ENCODE measurements at places on chromosomes 11 and 22. TPM values are rescaled to one million over a fixed set of nuclear protein-coding genes. Genes with fewer than 3 reads are reported as not detected.

Gene MRGPRF
- 13.0 TPM for total RNA-seq

GRCh38 chr11:126163074-126163700 lies 48.3 kb downstream of the RPUSD4 start:
- DNase-seq, result peak; percentile 83

Gene TM7SF2
- total RNA-seq, result 31.4 TPM

GRCh38 chr11:32290783-32291182 lies 144.6 kb downstream of the WT1 start:
- DNase-seq, result peak; percentile 57

- peak; percentile 81 for DNase-seq
Measured at GRCh38 chr11:105046898-105047579, 1.9 kb upstream of the CARD16 start.

Gene APOBEC3G
- total RNA-seq, result 4.4 TPM

DNA sequence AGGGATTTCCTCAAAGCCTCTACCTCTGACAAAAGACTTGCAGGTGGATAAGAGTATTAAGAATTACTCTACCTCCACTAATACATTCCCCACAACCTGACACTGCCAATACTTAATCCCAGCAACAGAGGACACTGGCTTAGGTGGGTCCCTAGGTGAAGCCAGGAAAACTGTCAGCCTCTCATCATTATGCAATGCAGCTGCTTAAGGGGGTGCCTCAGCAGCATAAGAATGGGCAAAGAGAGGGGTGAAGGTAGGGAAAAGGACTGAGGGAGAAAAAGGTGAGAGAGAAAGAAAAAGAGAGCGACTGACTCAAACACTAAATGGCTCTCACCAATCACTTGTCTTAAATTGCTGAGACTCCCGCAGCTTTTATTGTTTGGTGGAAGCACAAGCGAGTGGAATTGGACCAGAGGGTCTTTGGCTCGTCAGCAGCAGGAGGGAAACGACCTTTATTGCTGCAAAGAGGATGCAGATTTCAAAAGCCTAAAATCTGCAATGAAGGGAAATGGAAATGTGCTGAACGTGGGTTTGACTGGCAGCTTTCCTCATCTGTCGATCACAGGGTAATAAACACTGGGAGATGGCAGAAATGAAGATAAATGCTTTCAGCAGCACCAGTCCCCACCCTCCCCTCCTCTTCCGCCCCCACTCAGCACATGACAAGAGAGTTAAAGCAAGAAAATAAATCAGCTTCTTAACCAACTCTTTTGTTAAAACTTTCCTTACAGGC lies 64.9 kb upstream of the CHRM4 start:
- DNase-seq, result no peak

DNA sequence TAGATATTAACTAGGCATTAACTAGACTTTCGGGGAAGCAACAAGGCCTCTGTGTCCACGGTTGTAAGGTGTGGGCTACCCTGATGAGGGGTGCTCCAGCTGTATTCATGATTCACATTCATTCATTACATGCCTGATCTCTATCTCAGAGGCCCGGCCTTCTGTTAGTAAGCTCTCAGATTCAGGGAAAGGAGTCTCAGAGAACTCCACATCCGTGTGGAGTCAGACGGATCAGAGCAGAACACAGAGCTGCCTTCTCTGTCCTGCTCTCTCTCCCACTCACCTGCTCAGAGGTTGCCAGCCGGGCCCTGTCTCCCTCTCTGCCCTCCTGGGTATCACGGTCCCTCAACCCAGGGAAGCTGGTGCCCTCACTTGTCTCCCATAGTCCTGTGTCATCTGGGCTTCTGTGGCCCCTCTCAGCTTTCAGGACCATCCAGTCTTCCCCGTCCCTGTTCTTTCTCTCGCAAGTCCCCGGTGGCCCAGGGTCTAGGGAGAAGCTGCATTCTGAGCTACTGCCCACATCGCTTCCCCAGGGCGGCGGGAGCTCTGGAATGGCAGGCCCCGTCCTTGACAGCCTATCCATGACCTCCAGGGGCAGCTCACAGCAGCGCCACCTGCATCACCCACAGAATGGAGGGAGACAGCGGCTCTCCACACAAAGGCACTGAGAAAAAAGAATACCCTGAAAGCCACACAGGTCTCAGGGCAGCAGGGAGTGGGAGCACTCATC lies 4.3 kb downstream of the TP53AIP1 start:
- no peak for DNase-seq

Gene CNGA4
- 0.49 TPM for total RNA-seq

Gene TEX54
- total RNA-seq, result not detected

GRCh38 chr11:70082829-70083228 lies 4.7 kb downstream of the ANO1 start:
- DNase-seq, result no peak

DNA sequence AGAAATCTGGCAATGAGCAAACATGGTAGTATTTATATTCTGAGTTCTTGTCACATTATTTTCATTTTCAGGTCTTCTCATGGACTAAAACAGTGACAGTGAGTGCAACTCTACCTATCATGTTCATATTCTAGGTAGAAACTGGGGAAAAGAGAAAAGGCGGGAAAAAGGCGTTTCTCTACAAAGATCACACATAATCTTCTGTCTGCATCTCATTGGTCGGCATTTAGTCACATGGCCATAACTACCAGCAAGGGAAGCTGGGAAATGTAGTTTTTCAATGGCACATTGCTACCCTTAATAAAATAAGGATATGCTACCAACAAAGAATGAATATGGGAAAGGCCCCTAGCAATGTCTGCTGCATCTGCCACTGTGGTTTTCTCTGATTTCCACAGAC lies 57.6 kb upstream of the B3GAT1 start:
- DNase-seq, result no peak

Gene RRP8
- 11.3 TPM for total RNA-seq

DNA sequence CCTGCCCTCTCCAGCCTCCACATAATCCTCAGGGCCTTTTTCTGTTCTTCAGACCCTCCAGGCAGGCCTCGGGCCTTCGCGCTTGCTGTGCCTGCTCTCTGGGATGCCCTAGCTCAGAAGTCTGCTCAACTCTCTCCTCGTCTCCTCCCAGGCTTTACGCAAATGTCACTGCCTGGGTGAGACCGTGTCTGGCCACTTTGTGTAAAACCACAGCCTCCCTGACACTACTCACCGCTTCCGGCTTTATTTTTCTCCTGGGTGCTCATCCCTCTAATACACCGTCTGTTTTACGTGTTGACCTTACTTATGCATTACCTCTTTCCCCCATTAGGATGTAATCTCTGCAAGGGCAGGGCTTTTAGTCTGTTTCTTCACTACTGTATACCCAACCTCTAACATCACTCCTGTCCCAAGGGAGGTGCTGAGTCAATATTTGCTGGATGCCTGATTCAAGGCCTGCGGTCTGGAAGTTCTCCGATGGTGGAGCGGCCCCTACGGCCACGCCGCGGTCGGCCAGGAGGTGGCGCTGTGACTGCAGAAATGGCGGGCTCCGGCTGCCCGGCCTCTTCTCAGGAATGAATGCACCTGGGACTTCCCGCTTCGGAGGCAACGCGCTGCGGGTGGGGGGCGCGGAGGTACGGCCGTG lies 58.2 kb upstream of the THY1 start:
- DNase-seq, result peak; percentile 86

GRCh38 chr11:130609121-130610035 lies 160.9 kb downstream of the ADAMTS15 start:
- DNase-seq, result no peak

GRCh38 chr11:86672007-86672621 lies at the start of gene ME3:
Gene ME3 (minus strand): TSS chr11:86672616.
- no peak for DNase-seq

Gene DKK3
- 67.7 TPM for total RNA-seq

GRCh38 chr11:84866922-84867321 lies 760.2 kb downstream of the DLG2 start:
- DNase-seq, result no peak

Data from skin of body (tissue), 3 donors.